ENCODE measurements at places on chromosomes 3 and 15. TPM values are rescaled to one million over a fixed set of nuclear protein-coding genes. Genes with fewer than 3 reads are reported as not detected.

DNA sequence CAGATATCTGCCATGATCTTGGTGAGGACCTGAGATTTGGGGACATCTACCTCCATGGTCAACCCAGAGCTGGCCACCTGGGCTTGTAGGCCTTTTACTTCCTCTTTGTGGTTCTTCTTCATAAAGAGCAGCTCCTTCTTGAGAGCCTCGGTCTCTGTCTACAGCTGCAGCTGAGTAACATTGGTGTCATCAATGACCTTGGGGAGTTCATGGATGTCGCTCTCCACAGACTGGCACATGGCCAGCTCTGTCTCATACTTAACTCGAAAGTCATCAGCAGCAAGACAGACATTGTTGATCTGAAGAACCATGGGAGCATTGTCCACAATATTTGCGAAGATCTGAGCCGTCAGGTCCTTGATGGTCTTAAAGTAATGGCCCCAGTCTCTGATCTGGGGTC is 15.7 kb upstream of the RASA2 start:
- DNase-seq: no peak

- DNase-seq: no peak
These were observed 46.0 kb downstream of the MFSD1 start for GRCh38 chr3:158847885-158848284.

GRCh38 chr3:191753196-191753595 is 292.2 kb downstream of the PYDC2 start:
- no peak for DNase-seq

DNA sequence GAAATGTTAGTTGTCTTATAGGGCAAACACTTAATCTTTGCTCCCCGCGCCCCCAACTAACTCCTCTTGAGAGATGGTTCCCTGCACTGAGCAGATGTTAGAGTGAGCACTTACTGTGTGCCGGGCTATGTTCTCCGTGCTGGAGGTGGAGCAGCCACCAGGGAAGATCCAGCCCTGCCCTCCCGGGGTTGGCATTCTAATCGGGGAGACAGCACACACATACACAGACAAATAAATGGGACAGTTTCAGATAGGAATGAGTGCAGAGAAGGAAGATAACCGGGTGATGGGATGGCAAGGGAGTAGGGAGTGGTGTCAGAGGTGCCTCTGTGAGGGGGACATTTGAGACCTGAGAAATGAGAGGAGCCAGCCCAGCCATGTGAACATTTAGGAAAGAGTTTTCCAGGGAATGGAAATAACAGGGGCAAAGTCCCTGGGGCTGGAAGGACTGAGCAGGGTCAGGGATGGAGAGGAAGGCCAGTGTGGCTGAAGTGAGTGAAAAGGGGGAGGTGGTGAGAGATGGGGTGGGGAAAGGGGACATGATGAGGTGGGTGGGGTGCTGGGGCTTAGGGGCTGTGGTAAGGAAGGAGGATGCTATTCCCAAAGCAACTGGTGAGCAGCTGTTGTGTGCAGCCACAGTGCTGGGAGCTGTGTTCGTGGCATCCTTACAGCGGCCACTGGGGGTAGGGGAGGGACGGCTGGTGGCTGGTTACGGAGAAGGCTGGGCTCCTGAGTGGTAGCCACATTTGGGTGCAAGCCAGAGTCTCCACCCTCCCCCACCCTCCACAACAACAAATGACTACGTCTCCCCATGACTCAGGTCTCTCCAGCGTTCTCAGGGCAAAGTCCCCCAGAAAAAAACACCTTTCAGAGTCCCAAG is 15.4 kb upstream of the FGD5 start:
- no peak for DNase-seq

DNA sequence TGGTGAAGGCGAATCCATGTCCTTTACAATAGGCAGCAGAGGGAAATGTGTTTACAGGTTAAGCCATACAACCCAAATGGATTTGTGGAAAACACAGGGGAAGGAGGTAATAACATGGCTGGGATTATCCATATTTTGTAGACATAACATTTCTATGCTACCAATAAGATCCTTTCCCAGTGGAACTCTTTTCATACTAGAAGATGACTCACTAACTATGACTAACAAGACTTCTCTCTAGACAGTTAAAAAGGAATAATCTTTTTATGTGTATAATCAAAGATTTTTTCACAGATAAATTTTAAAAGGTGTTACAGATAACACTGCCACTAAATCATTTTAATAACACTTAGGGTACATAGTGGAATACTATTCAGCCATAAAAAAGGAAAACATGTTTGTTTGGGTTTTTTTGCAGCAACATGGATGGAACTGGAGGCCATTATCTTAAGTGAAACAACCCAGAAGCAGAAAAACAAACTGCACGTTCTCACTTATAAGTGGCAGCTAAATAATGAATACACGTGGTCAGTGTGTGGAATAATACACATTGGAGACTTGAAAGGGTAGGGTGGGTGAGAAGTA is 39.6 kb downstream of the VPS13C start:
- DNase-seq: no peak

GRCh38 chr15:29220852-29221251 is 48.8 kb downstream of the NSMCE3 start:
- no peak for DNase-seq

GRCh38 chr3:2765002-2765579 is 345.1 kb downstream of the IL5RA start:
- DNase-seq: peak; percentile 3

- no peak for DNase-seq
These were observed 52.6 kb upstream of the ULK4 start for GRCh38 chr3:42014458-42014920.

- DNase-seq: no peak
These were observed 93.8 kb downstream of the RFTN1 start for GRCh38 chr3:16419640-16420241.

DNA sequence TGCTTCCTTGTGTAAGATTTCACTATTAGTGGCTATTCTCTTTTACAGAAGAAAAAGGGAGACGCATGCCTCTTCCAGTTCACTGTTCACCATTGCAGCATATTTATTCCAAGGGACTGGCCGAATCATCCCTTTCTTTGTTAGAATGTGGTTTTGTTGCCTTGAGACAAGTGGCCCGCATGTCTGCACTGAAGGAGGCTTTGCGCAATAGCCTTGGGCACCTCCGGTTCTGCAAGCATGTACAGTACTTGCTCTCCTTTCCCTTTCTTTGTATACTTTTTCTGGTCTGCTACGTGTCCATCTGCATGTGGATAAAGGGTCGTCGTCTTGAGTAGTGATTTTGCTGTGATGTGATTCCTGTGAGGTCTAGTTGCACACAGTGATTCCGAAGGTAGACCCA is 43.0 kb downstream of the FLNB start:
- DNase-seq: no peak

DNA sequence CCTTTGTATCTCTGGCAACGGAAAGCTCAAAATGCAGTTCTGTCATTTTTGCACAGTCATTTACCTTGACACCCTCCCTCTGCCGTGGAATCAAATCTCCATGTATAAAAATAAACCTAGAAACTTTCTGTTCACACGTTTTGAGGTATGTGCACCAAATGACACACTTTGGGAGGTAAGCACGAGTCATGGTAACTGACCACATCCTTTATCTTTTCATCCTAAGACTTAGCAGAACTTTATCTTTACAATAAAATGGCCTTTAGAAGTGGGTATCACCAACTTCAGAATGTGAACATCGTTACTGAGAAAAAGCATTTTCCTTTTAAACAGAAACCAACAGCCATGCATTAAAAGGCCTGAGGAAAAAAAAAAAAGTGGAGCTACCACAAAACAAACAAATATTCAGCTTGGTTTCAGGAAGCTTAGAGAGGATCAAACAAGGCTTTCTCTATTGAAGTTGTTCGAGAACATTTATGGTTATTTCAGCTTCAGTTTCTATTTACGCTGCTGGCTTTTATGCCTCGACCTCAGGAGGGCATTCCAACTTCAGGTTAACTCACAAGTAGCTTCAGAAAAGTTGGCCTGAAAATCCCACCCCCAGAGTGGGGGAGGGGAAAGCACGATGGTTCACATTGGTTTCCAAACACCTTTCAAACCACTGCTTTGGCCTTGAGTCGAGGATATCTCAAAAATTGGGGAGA is 171.1 kb upstream of the ICE2 start:
- DNase-seq: peak; percentile 71

DNA sequence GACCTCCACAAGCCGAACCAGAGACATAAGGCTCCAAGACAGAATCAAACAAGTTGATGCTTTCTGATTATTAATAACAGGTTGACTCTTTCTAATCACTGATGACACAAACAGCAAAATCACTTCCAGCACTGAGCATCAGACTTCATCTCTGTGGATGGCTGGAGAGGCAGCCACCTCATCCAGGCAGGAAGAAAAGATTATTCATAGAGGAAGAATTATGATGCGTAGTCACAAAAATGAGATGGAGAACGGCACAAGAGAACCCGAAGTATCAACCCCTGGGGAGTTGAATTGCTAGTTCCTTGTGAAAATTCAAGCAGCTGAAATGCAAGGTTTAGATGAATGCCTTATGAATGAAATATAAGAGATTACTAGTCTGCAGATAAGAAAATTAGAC is 49.9 kb upstream of the LMCD1 start:
- DNase-seq: no peak

DNA sequence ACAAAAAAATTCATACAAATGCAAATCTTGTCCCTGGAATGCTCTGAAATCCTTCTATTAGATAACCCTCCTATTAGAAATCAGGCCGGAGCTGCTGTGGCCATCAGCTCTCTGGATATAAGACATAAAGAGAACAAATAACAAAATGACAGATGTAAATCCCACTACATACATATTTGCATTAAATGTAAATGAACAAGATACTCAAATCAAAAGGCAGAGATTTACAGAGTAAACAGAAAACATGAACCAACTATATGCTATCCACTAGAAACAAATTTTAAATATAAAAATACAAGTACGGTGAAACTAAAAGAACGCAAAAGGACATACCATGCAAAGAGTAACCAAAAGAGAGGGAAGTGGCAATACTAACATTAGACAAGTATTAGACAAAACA is 10.7 kb downstream of the CYFIP1 start:
- DNase-seq: no peak

- no peak for DNase-seq
These were observed 45.9 kb upstream of the CP start for GRCh38 chr3:149267565-149267964.

DNA sequence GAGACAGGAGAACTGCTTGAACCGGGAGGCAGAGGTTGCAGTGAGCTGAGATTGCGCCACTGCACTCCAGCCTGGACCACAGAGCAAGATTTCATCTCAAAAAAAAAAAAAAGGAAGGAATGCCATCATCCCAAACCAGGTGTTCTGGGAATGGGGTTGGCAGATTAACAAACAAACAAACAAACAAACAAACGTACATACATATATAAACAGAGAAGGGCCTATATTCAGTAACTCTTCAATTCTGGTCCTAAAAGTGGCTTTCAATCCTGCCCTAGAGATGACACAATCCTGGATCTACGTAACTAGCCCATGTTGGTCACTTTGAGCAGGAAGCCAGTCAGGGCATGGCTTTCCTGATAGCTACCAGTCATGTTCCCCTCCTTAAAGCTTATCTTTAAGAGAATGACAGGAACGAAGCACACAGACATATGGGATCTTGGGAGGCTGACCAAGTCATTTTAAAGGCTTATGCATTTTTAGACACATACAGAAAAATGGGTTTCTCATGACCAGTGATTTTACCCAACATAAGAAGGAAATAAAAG is 29.9 kb upstream of the RAB11A start:
- no peak for DNase-seq

DNA sequence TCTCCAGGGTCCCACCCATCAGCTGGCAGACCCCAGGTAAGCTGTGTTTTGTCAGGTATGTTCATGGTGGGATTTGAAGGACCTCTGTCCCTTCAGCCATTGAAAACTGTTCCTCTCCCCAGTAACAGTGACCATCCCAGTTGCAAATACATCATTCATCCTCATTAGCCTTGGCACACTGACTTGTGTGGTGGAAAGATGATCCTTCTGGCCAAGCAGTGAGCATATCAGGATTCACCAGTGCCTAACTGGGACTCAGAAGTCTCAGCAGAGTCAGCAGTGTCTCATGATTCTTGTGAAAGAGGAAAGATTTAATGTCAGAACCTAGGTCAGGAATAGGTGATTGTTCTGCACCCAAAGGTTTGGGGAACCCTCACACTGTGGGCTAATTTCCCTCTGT is 90.2 kb downstream of the DNAJB8 start:
- no peak for DNase-seq

- no peak for DNase-seq
These were observed 749 bp downstream of the ITGA11 start for GRCh38 chr15:68431037-68431791.

- DNase-seq: no peak
These were observed 6.5 kb downstream of the CCDC33 start for GRCh38 chr15:74242441-74243185.

GRCh38 chr15:29623116-29623639 is 199.1 kb downstream of the TJP1 start:
- no peak for DNase-seq

GRCh38 chr3:62774221-62774620 is 101.0 kb downstream of the CADPS start:
- DNase-seq: no peak

GRCh38 chr15:68213991-68214837 is 9.1 kb upstream of the CALML4 start:
- no peak for DNase-seq

DNA sequence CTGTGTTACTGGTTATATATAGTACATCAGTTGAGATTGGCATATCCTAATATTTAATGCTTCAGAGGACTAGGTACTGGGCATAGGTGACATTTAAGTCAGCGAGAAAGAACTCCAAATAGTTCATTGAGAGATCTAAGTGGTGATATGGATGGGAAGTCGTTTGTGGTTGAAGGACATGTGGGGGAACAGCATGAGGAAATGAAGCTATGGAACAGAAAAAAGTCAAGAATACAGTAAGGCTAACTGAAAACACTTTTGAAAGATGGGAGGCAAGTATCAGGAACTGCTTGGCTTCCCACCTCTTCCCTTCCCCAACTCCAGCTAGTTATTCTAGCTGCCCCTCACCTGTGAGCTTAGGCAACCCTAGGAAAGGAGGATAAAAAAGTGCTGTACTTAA is 3.7 kb upstream of the MYO5A start:
- no peak for DNase-seq

GRCh38 chr3:31733234-31733667 is 200.5 kb downstream of the STT3B start:
- DNase-seq: no peak

GRCh38 chr3:63795438-63795837 is 23.7 kb upstream of the C3orf49 start:
- DNase-seq: no peak

DNA sequence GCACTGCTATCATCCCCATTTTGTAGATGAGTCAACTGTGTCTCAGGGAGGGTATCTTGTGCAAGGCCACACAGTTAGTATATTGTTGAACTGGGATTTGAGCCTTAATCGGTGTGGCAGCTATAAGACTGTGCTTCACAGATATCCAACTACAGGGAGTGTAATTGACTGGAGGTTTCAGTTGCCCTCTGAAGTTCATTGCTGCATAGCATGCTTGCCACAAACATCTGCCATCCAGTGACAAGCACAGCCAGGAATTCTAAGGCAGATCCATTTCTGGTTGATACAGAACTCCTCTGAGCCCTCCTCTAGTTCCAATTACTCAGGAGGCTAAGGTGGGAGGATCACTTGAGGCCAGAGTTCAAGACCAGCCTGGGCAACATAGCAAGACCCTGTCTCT is 16.4 kb downstream of the FSD2 start:
- no peak for DNase-seq

FAM219B gene
- total RNA-seq: 47.7 TPM

NR2E3 gene
- total RNA-seq: not detected

RTP3 gene
- total RNA-seq: not detected

ARL14 gene
- not detected for total RNA-seq

CNOT10 gene
- total RNA-seq: 63.1 TPM

SNX22 gene
- total RNA-seq: 0.61 TPM

SAMMSON gene
- total RNA-seq: not detected

ZNF502 gene
- total RNA-seq: 1.6 TPM

MAP1A gene
- 0.92 TPM for total RNA-seq

SUSD5 gene
- not detected for total RNA-seq

Data from CD8-positive, alpha-beta memory T cell (primary cell).